Hippocampal formation (tissue), 2 donors: ENCODE measurements at places on chromosomes 16 and 17.

DNA sequence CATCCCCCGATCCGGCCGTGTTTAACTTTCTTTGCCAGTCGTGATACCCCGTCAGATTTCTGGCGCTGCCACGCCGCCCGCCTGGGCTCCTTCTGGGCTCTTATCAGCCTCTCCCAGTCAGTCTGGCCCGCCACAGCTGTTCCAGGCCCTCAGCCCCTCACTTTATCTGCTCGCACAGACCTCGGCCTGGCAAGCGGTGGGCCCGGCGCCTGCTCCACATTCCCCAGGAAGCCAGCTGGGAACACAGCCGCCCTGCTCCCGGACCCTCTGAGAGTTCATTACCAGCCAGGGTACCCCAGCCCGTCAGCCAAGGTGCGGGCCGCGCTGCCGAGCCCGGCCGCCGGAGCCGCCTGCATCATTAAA lies 157.5 kb downstream of the ZNF423 start:
- DNase-seq = no peak

GRCh38 chr17:58184308-58184985 lies 8.1 kb upstream of the EPX start:
- no peak for DNase-seq

DNA sequence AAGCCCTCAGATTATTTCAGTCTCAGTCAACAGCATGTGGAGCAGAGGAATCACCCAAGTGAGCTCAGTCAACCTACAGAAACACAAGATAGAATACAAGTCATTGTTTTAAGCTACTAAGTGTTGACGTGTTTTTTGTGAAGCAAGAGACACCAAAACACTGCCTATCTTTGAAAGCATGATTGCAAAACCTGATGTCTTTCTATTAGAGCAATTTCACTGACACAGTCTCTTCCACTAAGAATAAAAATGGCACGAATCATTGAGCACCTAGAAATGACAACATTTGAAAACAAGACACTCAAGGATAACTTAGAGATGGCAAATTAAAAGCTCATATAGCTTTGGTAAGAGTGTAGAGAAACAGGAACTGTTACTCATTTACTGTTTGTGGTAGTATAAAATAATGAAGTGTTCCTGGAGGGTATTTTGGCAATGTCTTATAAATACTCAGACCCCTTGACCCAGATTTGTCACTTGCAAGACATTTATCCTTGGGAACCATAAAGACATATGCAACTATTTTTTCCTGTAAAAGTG lies 407.1 kb upstream of the XYLT1 start:
- no peak for DNase-seq

DNA sequence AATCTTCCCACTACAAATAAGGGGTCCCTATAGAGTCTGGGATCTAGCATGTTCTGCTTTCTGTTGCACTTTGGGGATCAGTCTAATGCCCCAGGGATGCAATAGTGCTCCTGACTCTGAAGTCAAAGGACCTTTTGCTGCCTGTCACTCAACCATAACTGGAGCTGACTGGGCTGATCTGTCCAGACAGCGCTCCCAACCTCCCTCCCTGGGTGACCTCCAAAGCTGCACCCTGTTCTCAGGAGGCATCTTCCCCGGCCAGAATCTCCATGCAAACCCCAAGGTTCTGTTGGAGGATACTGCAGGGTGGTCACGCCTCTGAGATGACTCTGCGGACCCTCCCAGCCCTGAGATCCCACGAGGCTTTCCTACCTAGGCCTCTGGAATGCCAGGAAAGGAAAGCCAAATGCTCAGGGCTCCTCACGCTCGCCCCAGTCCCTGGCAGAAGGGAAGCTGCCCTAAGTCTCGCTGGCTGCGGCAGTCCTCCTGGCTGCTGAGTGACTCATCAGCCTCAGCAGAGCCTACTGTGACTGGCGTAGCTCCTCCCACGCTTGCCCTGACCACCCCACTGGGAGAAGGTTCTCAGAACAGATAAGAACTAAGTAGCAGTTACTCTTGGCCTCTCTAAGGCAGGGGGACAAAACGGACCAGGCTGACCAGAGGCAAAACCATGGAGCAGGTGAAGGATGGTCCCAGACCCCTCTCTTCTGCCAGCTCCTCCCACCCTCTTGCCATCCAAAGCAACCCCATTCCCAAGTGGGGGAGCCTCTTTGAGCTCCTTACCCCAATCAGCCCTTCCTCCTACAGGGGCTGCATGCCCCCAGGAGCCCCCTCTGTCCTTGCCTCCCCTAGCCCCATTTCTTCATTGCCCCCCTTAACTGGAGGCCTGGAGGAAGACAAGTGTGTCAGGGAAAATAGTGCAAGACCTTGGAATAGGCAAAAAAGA lies 124.1 kb upstream of the TNRC6C start:
- no peak for DNase-seq

DNA sequence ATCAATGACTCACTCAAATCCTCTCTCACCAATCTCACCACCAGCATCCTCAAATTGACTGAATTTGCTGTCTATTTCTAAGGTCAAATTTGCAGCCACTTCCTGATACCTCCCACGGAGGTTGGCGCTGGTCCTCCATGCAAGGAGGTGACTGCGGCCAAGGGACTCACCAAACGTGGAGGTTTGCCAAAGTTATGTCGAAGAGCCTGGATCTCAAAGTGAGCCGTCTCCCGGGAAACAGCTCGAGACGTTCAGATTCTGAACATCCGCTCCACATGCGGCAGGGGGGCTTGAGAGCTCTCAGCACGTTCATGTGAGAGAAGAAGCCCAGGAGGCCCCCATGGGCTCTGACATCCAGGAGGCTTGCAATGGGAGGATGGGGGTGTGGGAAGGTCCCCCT lies 22.6 kb downstream of the LGALS3BP start:
- DNase-seq = no peak

DNA sequence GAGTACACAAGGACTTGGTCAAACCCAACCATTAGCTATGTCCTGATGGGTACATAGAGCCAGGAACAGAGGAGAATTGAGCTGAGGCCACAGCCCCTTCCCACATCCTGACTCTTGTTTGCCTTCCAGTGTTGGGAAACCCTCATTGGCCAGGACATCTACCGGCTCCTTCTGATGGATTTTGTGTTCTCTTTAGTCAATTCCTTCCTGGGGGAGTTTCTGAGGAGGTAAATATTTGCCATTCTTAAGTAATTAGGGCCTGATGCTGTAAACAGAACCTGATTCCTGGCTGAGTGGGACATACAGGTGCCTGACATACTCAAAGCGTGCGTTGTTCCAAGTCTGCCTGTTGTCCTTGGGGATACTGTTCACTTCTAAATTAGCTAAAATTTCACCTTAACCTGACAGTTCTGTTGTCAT lies 42.6 kb downstream of the GDE1 start:
- DNase-seq = no peak

DNA sequence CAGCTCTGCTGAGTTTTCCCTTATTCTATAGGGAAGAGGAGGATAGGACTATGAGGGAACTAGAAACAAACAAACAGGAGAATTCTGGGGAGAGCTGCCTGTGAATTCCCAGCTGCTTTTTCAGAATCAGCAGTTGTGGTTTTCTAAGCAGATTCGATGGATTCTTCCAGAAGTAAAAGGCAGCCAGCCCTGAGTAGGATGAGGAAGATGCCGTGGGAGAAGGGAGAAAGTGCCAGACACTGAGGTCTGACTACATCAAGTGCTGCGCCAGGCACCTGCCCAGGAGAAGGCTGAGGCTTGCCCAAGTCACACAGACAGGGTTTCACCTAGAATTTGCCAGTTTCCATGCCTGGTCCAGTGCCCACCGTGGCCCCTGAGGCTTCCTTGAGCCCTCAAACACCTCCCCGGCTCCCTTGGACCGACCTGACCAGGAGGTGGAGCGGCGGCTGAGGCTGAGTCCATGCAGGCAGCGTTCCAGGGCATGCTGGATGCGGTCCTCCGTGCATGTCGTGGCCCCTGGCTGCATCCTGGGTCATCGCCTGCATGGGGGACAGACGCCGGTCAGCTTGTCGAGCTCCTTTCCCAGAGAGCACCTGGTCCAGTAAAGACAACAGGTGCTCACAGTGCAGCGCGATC lies 43.6 kb upstream of the PIK3R6 start:
- DNase-seq = no peak

DNA sequence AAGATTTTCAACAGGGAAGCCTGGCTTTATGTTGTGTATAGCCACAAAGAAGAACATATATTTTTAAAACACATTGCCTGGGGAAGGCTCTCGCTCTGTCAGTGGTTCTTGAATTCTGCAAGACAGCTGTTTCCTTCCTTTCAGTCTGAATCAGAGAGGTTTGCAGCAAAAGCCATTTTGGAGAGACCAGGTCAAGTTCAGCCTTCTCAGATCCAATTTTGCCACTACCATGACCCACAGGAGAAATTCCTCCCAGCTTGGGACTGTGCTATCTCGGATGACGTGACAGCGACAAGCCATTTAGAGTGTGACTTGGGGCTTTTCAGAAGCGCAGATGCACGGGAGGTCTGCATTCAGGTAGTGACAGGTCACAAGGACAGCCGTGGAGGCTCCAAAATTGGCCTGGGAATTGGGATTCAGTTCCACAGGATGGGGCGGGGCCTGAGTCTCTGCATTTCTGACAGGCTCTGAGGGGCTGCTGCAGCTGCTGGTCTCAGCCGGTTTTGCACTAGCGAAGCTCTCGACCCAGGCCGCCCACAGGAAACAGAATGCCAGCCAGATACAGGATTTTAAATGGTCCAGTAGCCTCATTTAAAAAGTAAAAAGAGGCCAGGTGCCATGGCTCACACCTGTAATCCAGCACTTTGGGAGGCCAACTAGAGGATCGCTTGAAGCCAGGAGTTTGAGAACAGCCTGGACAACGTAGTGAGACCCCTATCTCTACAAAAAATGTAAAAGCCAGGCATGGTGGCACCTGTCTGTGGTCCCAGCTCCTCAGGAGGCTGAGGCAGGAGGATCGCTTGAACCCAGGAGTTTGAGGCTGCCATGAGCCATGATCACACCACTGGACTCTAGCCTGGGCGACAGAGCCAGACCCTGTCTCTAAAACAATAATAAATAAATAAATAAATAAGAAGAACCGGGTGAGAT lies 196.6 kb upstream of the CIBAR2 start:
- no peak for DNase-seq

DNA sequence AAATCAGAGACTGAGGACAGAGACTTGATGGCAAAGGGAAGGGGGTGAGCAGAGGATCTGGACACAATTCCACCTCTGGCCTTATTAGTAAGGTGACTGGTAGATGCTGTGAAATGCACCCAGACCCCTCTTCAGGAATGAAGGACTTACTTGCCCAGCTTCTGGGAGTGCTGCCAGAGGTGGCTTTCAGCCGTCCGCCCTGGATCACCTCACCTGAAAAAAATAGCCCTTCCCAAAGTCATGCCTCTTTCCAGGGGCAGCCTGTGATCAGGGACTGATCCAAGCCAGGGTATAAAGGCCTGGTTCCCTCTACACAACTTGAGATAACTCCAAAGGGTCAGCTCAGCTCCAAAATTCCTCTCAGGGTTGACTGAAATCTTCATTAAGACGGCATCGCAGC lies 20.4 kb upstream of the TMEM220 start:
- no peak for DNase-seq

DNA sequence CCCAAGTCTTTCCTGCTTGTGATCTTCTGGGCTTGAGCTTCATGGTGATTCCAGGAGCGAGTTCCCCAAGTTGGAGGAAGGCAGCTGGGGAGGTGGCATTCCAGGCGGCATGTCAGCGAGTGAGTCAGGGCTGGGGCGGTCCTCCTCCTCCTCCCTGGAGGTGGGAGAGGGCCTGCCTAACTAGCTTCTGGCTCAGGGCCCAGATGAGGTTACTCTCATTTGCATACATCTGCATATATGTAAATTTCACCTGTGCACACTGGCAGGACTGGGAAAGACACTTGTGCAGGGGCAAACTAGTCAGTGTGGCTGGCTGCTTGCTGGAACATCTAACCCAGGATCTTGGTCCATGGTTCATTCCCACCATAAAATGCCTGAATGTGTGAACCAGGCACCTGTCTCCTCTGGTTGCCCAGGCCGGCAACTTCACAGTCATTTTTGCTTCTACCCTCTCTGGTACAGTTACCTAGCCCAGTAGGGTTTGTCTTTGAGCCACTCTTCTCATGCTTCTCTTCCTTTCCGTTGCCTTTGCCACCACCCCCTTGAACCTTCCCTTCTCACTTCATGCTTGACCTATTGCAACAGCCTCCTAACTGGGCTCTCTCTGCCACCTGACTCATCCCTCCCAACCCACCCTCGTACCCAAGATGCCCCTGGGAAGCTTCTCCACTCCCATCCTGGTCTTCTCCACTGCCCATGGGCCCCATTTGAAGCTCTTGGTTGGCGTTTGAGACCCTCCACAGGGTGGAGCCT lies 9.6 kb upstream of the DLX4 start:
- no peak for DNase-seq

- DNase-seq = no peak
These were observed 22.9 kb downstream of the ANKRD40 start for GRCh38 chr17:50684612-50685333.

DNA sequence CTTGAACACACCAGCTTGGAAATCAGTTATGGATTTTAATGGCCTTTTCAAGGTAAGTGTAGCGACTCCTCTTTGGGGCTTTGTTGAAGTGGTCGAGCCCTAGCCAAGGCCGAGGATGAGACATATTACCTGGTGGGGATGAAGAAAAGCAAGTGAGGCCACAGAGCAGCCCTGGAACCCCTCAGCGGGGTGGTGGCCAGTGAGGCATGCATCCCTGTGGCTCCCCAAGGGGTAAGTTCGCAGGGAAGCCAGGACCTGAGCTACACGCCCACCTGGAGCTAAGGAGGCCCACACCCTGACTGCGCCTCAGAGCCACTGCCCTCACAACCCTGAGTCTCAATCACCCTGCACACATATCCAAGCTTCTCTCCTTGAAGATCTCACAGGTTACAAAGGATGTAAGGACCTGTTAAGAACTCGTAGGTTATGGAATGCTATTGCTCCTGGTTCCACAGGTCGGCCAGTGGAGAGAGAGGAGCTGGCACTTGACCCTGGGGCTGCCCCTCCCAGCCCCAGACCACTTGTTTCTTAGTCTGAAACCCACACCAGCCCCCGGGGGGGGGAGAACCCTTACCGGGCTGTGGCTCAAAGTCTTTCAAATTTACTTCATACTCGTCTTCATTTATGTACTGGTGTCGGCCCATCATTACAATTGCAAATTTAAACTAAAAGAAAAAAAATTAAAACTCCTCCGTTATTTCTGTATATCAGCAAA lies 12.0 kb downstream of the LITAFD start:
- DNase-seq = no peak

GRCh38 chr17:8753976-8754440 lies 4.3 kb downstream of the SPDYE4 start:
- no peak for DNase-seq

DNA sequence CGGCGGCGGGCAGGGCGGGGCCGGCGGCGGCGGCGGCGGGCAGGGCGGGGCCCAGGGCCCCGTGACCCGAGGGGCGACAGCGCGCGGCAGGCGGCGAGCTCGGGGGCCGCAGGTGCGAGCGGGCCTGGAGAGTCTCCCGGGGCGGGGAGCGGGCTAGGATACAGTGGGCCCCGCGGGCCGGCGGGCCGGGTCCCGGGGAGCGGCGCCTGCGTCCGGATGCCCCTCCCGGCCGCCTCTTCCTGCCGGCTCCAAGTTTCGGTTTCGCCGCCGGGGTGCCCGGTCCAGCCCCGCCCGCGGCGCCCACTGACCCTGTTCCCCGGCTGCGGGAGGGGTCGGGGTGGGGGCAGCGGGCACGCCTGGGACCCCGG lies at the start of gene RNF213:
RNF213 (plus strand) TSS at position 62 of the 368 bp plus-strand sequence. CDS start 2,830 bp downstream, outside the sequence.
- DNase-seq = no peak

GRCh38 chr17:29176558-29177351 lies 3.4 kb downstream of the MYO18A start:
- DNase-seq = no peak

GRCh38 chr17:56045872-56046271 lies 107.4 kb upstream of the ANKFN1 start:
- DNase-seq = no peak
